ENCODE measurements at places on chromosomes 3 and 15.

DNA sequence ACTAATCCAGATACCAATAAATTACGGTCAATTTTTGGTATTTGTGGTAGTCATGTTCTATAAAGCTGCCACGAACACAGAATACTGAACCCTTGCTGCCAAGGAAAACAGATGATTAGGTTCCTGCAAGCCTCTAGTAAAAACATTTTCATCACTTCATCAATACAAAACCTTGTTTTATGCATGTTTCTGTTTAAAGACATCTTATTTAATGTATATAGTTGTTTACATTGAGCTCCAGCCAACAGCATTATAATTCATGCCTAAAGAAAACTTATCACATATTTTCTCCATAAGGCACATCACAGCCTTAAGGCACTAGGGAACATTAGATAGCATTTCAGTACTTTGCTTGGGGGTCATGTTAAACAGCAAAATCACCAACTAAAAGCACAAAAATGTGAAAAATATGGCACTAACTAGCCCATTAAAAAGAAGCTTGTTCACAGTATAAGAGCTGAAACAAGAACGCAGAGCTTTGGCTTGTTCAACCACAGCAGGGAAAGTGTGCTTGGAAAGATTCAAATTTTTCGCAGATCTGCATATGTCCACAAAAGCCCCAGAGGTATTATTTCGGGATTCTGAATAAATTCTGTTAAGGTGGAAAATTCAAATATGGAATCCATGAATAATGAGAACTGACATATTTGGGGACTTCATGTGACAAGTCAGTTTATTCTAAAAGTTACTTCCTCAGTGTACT lies 27.7 kb downstream of the POLQ start:
- no peak for DNase-seq

GRCh38 chr15:40340740-40341400 lies at the start of gene CCDC9B:
CCDC9B (minus strand) TSS chr15:40340939; CDS start chr15:40340819, 120 bp downstream.
- DNase-seq: no peak

GRCh38 chr15:20106026-20106425 lies 435.6 kb downstream of the GOLGA6L6 start:
- DNase-seq: no peak

DNA sequence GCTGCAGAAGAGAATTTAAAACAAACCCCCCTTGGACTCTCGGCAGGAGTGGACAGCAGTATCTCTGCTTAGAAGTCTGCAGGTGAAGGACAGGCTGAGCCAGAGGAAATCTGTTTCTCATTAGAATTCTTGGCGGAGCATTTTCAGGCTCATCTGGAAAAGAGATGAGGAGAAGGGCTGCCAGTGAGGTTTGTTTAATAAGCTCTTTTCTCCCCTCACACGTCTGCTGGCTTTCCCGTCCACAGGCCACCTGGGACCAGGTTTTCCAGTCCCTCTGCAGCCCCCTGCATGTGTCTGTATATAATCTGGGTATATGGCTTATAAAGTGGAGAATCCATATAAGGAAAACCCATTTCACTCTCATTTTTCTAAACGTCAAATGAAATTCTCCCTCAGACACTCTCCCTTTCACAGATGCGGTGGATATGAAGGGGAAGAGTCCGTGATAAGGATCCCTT lies 155.4 kb upstream of the TPM1 start:
- no peak for DNase-seq
